AG10803 (cell line): ENCODE measurements at places on chromosomes 6 and 20.

- no peak for DNase-seq
These were observed 170.0 kb downstream of the GRM4 start for GRCh38 chr6:33975661-33976436.

DNA sequence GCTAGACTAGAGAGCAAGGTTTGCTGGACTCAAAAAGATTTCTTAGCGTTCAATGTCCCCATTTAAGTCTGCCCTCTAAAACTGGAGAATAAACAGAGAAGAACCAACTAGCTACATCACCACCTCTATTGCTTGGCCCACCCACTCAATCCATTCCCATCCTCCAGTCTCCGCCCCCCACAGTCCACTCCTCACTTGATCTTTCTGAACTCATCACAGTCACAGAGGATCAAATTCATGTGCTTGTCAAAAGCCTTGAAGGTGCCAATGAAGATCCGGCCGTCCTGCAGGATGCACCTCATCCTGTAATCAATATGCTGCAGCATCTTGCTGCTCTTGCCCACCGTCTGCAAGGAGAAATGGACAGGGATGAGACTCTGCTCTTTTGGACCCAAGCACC lies 3.2 kb downstream of the SNRPB start:
- no peak for DNase-seq

GRCh38 chr6:7707787-7708186 lies 18.1 kb upstream of the BMP6 start:
- DNase-seq, result peak; percentile 44

DNA sequence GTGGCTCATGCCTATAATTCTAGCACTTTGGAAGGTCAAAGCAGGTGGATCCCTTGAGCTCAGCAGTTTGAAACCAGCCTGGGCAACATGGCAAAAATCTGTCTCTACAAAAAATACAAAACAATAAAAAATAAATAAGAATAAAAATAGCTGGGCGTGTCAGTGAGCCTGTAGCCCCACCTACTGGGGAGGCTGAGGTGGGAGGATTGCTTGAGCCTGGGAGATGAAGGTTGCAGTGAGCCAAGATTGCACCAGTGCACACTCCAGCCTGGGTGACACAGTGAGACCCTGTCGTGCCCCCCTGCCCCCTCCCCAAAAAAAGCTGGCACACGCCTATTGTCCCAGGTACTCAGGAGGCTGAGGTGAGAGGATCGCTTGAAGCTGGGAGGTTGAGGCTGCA lies 35.1 kb upstream of the SRPK1 start:
- no peak for DNase-seq

- DNase-seq, result no peak
These were observed 121.6 kb downstream of the MEI4 start for GRCh38 chr6:77774457-77774856.

GRCh38 chr20:19172637-19173036 lies 39.8 kb upstream of the SLC24A3 start:
- no peak for DNase-seq

DNA sequence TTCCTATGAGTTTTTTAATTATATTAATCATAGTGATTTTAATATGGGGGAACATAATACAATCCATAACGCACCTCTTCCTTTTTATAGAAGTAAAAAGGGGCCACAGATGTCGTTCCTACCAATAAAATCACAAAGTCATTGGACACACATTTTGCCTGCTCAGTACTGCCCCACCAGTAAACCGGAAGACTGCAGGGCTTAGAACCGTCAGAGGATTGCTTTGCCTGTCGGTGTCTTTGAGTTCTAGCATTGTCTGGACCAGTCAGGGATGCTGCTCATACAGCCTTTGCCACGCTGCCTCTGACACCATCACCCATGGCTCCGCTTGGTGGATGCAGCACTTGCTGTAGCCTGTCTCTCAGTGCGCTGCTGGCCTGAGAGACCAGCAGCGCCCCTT lies 853.6 kb downstream of the C6orf118 start:
- DNase-seq, result no peak

DNA sequence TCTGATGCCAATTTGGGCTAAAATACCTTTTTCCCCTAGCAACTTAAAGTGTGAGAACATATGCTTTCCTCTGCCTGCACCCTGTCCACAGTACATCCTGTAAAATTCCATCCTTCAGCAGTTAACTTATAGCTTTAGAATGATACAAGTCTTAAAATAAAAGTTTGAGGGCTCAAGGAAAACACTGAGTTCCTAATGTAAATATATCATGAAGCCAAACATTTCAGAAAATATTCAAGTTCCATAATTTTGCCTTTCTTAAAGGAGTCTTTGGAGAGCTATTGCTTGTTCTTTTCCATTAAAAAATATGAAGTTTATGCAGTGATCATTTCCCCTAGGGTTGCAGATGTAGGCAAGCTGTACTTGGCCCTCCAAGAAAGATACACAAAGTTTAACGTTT lies 303.8 kb downstream of the COL12A1 start:
- no peak for DNase-seq

- DNase-seq, result peak; percentile 76
These were observed 89.7 kb upstream of the EMILIN3 start for GRCh38 chr20:41456351-41456750.

GRCh38 chr6:10465629-10466499 lies 51.0 kb upstream of the TFAP2A start:
- DNase-seq, result peak; percentile 25

- no peak for DNase-seq
These were observed 41.0 kb downstream of the UQCC1 start for GRCh38 chr20:35370751-35371150.

DNA sequence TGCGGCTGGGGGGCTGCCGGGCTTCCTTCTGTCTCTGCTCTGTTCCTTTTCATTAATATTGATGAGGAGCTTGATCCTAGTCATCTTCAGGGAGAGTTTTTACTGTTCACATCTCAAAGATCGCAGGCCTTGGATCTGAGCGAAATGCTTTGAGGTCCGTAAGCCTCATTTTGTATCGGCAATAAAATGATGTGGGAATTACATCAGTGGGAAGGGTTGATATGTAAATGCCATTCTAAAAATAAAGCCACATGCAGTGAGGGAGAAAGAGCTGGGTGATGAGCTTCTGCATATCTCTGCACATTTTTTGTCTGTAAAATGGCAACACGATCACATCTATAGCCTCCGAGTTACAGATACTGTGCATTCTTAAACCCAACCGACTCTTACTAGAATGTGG lies 24.9 kb downstream of the CDH26 start:
- no peak for DNase-seq

GRCh38 chr20:53959911-53960578 lies 110.3 kb downstream of the BCAS1 start:
- peak; percentile 88 for DNase-seq

- no peak for DNase-seq
These were observed 248.3 kb downstream of the GRM1 start for GRCh38 chr6:146277142-146277541.

DNA sequence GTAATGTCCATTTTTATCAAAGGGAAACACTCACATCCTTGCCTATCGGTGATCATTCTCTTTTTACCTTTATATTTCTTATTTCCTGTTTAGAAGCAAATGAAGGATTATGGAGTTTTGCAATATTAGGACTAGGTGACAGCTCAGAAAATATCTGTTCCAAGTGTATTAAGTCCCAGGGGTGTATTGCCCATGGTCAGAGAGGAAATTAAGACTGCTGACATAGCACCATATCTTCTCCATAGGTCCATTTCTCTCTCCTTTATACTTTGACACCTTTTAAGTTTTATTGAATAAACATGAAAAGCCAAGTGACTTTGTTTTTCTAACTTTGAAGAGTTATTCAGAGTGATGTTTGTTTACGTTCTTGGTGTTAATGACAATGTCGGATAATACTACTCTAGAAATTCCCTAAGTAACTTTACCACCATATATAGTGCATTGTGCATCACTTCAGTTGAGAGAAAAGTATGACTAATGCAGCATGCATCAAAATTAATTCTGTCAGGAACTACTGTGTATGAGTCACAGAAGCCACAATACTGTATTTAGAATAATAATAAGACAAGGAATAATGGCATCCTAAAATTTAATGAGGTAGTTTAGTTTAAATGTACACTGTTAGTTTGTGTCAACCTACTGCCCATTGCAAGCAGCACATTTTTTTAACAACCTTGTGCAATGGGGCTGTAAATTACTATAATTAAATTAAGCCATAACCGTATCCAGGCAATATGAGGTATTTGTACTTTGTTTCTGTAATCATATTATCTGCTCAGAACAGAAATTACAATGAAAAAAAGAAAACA lies 474.4 kb upstream of the RNF217 start:
- DNase-seq, result no peak

DNA sequence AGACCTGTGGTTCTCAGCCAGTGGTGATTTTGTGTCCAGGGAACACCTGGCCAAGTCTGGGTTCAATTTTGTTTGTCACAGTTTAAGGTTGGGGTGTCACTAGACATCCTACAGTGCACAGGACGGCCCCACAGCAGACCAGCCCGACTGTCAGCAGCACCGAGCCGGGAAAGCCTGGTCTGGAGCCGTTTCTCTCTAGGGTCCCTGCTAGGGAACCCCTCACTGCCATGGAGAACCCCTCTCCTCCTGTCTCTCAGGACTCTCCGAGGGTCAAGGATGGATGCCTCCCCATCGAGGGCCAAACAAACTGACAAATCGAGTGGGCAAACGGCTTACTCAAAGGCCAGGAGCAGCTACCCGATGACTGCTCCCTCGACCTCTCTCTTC lies 15.8 kb upstream of the STX16 start:
- DNase-seq, result no peak
